ENCODE measurements at places on chromosomes 11 and 22.
A peak's percentile ranks its signal among the peaks of the same experiment; 100 is the strongest.

- no peak for DNase-seq
Observed at GRCh38 chr11:61893981-61894380, 2.6 kb upstream of the FADS3 start.

GRCh38 chr22:23149743-23150238, 4.5 kb downstream of the RAB36 start:
- no peak for DNase-seq

- DNase-seq, result peak; percentile 58
Observed at GRCh38 chr22:25388866-25389540, 169.6 kb downstream of the CRYBB2 start.

GRCh38 chr11:117547195-117547850, 219.7 kb downstream of the CEP164 start:
- DNase-seq, result no peak

GRCh38 chr11:130840679-130841078, 75.6 kb downstream of the SNX19 start:
- DNase-seq, result no peak

DNA sequence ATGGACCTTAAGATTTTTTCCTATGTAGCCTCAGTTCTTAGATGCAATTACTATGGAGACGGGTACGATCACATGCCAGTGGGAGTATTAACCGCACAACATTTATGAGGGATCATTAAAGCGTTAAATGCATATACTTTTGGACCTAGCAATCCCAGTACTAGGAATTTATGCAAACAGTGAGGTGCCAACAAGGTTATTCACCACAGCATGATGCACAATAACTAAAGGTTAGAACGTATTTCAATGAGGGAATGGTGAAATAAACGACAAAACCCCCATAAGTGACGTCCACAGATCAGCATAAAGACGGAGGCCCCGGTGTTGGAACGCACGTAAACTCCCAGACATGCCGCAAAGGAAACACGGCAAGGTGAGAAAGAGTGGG, 539 bp downstream of the SIRT3 start:
- no peak for DNase-seq

DNA sequence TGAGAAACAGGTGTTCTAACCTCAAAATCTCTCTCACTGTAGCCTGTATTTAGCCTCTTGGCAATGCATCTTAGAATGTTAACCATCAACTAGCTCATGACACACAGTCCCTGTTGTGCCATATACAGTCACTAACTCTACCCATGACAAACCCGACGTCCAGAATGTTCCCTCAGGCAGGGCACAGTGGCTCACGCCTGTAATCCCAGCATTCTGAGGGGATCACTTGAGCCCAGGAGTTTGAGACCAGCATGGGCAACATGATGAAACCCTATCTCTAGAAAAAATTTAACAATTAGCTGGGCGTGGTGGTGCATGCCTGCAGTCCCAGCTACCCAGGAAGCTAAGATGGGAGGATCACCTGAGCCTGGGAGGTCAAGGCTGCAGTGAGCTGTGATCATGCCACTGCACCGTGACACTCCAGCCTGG, 18.2 kb upstream of the CCDC34 start:
- DNase-seq, result no peak

DNA sequence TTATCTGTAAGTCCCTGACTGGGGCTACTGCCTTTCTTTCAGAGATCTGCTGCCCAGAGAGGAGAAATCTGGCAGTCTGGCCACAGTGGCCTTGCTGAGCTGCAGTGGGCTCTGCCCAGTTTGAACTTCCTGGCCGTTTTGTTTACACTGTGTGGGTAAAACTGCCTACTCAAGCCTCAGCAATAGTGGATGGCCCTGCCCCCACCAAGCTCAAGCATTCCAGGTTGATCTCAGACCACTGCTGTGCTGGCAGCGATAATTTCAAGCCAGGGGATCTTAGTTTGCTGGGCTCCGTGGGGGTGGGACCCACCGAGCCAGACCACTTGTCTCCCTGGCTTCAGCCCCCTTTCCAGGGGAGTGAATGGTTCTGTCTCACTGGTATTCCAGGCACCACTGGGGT, 117.5 kb downstream of the TRPC6 start:
- DNase-seq, result no peak

- no peak for DNase-seq
Observed at GRCh38 chr11:68753300-68753699, 2.0 kb upstream of the TESMIN start.

- peak; percentile 36 for DNase-seq
Observed at GRCh38 chr22:23183061-23183698, 2.9 kb downstream of the BCR start.

DNA sequence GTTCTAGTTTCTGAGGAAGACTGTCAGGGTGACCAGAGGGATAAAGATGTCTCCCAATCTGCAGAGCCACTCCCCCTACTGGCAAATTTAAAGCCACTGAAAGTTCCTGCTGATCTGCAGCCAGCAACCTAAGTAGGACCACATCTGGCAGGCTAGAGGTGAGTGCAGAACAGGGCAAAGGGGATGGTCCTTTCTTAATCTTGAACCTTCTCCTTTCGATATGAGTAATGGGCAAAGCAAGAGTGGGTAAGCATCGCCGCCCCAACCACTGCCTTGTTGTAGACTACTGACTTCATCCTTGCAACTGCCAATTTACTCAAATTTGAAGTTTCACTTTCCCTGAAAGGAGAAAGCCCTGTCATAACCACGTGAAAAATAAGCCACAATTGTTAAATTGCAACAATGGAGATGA, 30.7 kb downstream of the SCUBE2 start:
- no peak for DNase-seq

DNA sequence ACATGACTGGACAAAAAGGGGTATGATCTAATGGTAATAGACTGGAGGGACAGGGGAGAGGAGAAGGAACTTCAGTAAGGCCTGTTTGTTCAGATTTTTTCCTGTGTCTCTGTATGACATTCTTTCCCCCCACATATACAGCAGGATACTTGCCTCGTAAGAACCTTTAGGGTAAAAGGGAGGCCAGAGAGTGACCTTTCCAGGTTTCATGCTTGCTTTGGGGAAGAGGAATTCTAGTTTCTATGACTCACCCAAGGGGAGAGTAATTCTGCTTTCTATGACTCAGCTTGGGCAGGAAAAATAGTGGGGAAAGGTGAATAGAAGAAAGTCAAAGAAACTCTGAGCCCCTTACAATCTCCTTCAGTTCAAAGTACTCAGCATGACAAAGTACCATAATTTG, 457.0 kb downstream of the DLG2 start:
- DNase-seq, result peak; percentile 52

GRCh38 chr11:31340903-31341572, 28.5 kb downstream of the DCDC1 start:
- DNase-seq, result peak; percentile 10

GRCh38 chr11:36738292-36738861, 140.3 kb upstream of the RAG2 start:
- no peak for DNase-seq

GRCh38 chr11:69437001-69437875, 44.2 kb upstream of the LINC01488 start:
- peak; percentile 96 for DNase-seq

GRCh38 chr22:29879753-29880152, 3.2 kb upstream of the MTMR3 start:
- no peak for DNase-seq

DNA sequence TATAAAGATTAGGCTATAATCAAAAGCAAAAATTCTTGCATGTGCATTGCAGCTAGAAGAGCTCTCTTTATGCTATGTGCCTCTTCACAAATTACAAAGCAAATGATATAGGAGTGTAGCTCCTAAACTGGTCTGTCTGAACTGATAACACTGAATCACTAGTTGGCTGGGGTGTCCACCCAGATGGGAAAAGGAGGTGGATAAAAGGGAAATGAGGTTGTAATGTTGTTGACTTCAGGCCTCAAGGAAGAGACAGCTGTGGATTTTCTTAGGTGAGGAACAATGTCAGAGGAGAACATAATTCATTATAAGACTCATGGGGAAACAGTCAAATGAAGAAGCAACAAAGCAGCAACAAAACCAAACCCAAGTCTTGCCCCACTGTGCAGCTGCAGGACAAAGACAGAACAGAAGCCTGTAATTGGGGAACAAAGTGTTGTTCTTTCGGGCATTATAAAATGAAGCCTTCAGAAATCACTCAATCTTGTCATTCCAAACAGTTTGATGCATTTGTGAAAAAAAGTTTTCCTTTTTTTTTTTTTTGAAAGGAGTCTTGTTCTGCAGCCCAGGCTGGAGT, 130.1 kb upstream of the DDI1 start:
- no peak for DNase-seq

DNA sequence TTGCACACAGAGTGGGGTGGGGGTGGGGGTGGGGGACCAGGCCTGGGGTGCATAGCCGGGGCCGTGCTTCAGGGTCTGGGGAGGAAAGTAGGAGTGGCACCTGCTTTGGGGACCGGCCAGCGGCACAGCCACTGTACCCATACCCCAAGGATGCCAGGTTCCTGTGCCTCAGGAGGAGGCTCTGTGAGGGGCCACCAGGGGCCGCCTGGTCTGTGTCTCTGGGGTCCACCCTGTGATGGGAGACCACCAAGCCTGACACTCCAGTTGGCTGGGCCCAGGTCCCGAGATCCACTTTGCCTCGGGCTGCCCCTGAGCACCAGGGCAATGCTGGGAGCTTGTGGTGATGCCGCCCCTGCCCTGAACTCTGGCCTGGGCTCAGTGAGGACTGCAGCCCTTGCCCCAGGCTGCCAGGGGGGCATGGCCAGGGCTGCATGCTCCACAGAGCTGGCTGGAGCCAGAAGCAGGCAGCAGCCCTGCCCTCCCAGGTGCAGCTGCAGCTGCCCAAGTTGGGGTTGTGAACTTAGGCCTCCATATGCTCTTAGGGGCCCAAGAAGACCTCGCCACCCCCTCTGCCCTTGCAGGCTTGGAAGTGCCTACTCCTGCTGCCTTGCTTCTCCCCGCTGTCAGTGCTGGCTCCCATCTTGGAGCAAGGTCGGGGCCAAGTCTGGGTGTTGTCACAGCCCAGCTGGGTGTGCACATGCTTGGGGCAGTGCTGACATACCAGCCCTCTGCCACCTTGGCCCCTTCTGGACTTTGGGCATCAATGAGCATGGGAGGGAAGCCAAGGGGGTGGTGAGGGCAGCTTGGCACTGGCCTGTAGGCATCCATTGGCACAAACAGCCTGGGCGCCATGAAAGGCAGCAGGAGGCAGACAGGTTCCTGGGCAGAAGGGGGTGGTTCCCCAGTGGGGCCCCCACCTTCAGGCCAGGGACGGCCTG, 123.3 kb upstream of the THY1 start:
- no peak for DNase-seq

- DNase-seq, result peak; percentile 14
Observed at GRCh38 chr11:14764579-14765527, 121.2 kb downstream of the PDE3B start.

DNA sequence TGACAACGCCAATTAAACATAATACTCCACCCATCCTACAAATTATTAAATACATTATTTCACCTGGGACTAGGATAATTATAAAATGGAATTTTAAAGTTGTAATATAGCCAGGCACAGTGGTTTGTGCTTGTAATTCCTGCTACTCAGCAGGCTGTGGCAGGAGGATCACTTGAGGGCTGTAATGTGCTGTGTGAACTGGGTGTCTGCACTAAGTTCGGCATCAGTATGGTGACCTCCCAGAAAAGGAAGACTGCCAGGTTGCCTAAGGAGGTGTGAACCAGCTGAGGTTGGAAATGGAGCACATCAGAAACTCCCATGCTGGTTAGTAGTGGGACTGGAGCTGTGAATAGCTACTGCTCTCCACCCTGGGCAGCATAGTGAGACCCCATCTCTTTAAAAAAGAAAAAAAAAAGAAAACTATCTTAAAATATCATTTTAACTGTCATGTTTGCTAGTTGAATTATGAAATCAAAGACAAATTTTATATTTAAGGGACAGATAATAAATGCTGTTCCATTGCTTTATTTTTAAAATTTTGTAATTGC, 28.0 kb downstream of the PPP6R2 start:
- DNase-seq, result no peak

DNA sequence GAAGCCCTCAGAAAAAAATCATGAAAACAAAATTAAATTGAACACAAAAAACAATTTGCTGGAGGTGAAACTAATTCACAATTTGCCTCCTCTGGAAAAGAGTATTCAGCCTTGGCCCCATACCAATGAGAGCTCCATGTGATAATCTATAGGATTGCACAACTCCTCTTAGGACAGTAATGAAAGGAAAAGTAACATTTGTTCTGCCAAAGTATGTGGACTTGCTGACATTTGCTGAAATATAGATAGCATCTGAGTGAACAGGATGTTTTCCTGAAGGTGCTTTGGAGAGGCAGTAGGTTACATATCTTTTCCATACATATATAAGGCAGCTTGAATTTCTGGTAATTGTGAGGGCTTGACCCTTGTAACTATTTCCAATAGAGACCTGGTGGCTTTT, 122.8 kb downstream of the OR4C45 start:
- no peak for DNase-seq

DNA sequence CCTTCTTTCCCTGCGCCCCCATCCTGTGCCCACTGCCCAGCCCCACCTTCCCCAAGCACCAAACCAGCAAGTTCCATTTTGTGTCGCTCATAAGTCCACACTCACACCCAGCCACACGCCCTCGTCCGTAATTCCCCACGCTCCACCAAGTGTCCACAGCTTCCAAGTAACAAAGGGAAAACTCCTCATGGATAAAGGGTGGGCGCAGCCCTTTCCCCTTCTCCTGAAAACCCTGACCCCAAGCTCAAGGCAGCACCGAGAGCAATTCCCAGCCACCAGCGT, 458 bp downstream of the FXYD6 start:
- peak; percentile 17 for DNase-seq

- DNase-seq, result no peak
Observed at GRCh38 chr11:105399511-105399910, 210.4 kb upstream of the GRIA4 start.

- DNase-seq, result no peak
Observed at GRCh38 chr11:122780296-122780949, 57.9 kb upstream of the CRTAM start.

DNA sequence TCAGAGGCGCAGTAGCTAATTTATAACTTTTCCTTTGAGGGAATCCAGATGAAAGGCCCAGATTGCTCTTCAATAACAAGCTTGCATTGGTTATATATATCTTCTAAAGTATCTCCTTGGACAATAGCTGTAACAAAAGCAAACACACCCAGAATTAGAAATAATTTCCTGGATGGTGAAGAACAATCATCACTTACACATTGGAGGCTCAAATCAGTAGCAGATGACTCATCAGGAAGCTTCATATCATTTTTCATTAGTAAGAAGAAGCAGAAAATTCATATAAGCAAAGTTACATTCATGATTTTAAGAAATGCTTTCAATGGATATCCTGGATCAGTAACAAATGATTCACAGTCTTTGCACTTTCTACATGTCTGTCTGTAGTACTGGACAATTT, 173.6 kb upstream of the CCDC90B start:
- DNase-seq, result no peak

DNA sequence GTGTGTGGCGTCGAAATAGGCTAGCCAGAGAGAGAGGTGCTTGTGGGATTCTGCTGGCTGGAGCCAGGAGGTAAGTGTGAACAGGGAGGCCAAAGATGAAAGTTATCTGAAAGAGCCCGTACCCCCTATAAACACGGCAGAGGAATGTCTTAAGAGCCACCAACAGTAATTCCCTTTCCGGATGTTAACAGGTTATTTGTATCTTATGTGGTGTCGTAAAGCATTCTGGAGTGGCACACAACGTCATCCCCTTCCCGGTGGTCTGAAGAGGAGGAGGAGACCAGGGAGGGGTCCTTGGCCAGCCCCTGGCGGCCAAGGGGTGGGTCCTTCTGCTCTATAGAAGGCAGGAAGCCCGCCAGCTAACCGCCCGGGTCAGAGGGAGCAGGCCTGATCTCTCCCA, 39.5 kb downstream of the MACROD1 start:
- no peak for DNase-seq

Measured in urothelium cell line (cell line).